ENCODE measurements at places on chromosomes 12 and 14.

- no peak for DNase-seq
Observed at GRCh38 chr12:47362126-47362705, 282.5 kb upstream of the AMIGO2 start.

GRCh38 chr12:23564451-23565152 lies 384.9 kb downstream of the SOX5 start:
- DNase-seq = no peak

DNA sequence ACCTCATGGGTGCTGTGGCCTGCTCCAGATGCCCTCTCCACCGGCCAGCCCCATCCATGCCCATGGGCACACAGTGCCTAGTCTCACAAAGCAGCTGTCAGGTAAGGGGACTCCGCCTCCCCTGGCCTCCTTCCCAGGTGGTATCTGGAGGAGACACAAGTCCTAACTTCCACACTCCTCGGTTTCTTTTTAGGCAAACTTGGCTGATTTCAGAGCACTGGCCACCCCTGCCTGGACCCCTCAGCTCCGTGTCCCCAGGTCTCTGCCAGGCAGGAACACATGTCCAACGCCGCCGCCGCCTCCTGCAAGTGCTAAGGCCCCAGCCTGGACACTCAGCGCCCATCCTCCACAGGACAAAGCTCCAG lies 324.1 kb upstream of the DIO3 start:
- DNase-seq = no peak

- DNase-seq = peak; percentile 51
Observed at GRCh38 chr12:23950775-23951451, 1.4 kb upstream of the SOX5 start.

GRCh38 chr14:77194706-77195105 lies 13.1 kb downstream of the TMEM63C start:
- no peak for DNase-seq

DNA sequence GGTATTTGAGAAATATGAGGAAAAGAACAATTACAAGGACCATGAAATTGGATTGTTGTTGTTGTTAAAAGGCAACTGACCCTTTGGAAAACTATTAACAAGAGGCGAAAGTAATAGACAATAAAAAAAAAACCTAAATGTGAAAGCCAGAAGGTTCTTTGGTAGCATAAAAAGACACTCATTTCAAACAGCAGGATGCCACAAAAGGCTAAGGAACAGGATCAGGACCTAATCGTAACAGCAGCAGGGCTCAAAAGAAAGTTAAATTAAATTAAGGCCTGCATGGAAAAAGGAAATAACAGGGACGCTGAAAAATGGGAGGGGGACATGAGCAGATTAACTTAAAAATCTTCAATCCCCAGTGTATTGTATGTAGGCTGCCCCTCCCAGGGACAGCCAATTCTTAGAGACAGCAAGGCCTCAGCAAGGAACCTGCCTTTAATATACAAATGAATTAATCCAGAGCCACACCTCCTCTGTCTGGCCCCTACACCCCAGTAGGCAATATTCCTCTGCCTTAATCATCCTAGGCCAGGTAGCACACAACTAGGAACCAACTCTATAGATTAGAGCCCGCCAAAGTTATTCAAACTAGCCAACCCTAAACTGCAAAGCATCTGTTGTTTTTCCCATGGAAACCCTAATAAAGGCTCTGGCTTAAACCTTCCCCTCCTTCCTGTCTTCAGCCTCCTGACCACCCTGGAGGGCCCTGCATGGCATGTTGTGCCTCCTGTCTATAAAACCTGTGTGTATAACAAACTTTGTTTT lies 28.4 kb upstream of the AP4S1 start:
- no peak for DNase-seq

DNA sequence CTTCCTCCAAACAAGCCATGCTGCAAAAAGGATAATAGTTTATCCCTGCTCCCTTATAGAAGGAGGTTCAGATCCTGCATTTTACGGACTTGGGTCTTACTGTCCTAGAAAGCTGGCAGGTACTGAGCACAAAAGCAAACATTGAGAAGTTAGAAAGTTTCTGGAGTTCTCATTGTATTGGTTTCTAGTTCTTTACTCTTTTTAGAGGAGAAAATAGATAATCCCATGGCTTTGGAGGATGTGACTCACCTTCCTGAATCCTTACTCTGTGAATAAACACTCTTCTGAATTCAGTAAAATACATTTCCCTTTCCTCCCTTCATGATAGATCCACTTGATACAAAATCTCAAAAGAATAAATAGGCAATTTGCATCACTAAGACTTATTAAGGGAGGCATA lies 188.9 kb downstream of the NPAS3 start:
- DNase-seq = no peak

GRCh38 chr14:52043690-52044089 lies 25.2 kb downstream of the NID2 start:
- DNase-seq = peak; percentile 7

DNA sequence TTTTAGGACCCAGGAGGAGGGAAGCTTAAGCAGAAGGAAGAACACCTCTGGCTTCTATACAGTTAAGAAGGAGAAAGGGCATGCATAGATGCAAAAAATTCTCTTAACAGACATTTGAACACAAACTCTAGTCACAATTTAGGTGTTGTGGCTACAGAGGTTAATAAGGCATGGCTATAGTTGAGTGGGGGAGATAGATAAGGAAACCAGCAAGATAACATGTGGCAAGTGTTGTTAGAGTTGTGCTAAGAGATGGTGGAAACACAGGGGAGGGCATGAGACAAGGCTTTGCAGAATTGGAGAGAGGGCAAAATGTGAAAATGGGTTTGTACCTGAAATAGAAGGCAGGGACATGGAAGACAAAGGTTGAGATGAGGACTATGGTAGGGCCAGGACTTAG lies 88.9 kb downstream of the MSRB3 start:
- no peak for DNase-seq

GRCh38 chr12:82896979-82897378 lies 210.3 kb downstream of the TMTC2 start:
- DNase-seq = no peak

Measured in NCI-H526 (cell line).